NCI-H524 treated with DMSO at 0.1 percent for 48 hours (cell line): ENCODE measurements at places on chromosomes 4 and X.

DNA sequence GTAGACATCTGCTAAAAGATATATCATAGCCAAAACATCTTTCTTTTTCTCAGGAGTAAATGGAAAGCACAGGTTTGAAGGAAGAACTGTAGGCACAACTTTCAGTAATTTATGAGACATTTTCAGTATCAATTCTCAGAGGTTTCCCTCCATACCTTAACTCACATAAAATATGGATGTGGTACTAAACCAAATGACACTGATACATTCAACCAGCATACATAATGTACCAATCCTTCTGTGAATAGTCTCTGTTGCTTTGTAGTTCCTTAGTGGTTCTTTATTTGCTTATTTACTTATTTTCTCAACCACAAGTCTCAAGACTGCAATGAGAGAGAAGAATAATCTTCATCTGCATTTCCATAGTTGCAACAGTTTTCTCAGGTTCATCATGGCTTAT lies 96.1 kb downstream of the ARHGAP24 start:
- no peak for DNase-seq

- peak; percentile 47 for DNase-seq
Observed at GRCh38 chrX:104270916-104271512, 16.3 kb upstream of the ESX1 start.

DNA sequence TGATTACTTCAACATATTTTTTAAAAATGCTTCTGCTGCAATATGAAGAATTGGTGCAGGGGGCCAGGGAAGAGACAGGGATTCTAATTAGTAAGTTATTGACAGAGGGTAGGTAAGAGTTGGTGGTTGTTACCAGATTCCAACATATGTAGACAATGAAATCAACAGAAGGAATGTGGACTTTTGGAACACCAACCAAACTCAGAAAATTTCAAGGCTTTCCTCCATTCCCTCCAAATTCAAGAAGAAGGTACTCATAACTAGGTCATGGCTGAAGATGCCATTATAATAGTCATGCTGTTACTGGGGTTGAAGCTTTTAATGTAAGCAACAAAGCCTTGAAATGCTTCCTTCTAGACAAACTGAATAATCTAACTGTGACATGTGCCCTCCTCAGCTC lies 22.9 kb upstream of the CXCL13 start:
- no peak for DNase-seq

GRCh38 chrX:151852294-151852693 lies 60.4 kb upstream of the MAGEA4 start:
- DNase-seq = no peak

- DNase-seq = no peak
Observed at GRCh38 chr4:118834070-118834469, 1.9 kb downstream of the SEC24D start.

- no peak for DNase-seq
Observed at GRCh38 chr4:7415927-7416686, 18.6 kb downstream of the PSAPL1 start.

DNA sequence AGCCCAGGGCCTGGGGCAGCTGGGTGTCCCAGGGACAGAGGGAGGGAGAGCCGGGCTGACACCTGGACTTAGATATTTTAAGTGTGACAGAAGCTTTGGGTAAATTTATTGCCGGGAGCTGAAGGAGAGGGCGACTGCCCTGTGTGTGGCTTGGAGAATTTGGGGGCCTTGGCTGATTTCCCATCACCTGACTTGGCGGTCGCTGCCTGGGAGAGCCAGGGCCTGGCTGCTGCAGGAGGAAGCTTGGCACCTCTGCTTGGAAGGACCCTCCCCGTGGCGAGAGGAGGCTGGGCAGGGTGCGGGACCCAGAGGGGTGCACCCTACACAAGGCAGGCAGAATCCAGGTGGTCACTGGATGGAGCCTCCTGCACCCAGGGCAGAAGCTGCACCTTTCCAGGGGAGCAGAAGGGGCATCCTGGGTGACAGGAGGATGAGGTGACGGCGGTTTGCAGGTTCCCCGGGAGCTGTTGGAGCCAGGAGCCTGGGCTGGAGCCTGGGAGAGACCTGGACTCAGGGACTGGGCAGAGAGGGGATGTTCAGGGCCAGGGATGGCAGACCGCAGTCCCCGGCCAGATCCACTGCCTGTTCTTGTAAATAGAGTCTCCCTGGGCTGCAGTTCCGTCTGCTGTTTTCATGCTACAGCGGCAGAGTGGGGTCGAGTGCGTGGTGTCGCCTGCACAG lies 72.0 kb downstream of the RGS12 start:
- DNase-seq = no peak

DNA sequence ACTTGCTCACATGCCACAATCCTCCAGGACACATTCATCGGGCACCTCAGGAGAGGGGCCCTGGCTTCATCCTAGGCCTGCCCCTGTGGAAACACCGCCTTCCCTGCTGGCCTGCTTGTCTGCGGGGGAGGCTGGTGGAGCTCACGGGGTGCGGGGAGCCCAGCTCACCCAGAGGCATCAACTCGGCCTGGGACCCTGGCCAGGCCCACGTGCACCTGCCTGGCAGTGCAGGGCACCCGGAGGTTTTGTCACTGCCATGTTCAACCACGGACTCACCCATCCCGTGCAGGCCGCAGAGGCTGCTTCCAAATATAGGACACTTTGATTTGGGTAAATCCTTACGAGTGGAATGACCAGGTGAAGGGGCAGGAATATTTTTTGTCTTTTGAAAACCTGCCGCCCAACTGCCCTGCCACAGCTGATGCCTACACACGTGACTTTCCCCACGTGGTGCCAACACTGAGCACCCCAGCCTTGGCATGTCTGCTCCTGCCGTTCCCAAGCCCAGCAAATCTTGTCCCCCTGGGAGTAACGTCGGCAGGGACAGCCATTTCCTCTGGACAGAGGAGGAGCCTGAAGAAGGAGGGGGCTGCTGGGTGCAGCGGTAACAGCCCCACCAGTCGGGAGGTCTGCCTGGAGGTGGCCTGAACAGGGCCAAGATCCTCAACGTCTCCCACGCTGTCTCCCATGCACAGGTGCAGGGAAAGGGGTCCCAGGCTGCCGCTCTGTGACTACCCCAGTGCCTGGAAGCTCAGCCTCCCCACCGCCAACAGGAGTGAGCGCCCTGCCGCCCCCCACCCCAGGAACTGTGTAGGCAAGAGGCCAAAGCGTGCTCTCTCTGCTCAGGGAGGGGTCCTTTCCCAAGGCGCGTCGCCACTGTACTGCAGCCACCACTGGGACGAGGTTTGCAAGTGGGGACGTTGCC lies 8.5 kb downstream of the MXD4 start:
- DNase-seq = no peak

DNA sequence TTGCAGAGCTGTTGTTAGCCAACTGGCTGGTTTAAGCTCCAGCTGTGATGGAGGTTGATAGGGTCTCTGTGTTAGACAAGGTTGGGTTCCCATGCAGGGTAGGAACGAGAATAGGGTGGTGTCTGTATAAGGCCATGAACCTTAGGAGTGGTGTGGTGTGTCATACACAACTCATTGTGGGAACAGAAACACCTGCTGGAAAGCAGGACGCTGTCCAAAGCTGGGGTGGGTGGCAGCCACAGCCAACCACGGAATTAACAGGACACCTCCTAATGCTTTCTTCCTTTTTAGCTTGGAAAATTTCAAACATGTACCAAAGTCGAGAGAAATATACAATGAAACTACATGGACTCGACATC lies 94.4 kb downstream of the ARHGAP10 start:
- no peak for DNase-seq

DNA sequence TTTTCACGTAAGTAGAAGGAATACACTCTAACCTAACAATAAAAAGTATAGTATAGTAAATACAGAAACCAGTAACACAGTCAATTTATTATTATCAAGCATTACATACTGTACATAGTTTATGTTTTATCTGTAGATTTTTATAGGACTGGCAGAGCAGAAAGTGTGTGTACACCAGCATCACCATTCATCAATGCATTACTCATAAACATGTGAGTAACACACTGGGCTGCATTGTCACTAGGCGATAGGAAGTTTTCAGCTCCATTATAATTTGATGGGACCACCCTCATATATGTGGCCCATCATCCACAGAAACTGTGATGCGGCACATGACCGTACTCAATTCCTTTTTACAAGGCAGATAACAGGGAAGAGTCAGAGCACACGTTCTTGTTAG lies 137.8 kb upstream of the RBPJ start:
- DNase-seq = no peak

DNA sequence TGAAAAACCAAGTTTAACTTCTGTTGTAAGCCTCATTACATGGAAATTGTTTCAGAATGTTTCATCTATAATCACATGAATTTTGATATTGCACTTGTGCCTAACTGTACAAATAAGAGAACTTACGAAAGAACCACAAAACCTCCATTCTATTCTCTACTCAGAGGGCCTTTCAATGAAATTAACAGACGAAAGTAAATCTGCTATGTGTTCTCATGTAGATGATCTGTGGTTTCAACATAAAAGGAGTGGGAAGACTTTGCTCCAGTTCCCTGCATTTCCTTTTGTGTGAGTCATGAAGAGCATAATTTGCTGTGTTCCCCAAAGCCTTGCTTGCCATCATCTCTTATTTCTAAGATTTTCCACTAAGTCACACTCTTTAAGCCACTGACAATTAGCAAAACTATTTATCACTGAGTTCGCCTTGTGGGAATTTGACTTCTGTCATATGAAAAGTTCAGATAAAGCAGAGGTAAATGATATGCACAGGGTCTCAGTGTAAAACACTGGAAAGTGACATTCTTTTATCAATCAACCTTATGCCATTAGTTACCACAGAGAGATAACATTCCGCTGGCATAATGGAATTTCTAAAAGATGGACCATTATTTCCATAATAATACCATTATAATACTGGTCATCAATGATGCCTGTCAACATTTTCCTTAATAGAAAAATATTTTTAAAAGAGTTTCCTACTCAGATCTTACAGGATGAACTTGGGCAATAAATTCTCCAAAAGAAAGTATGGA lies 329.8 kb downstream of the NR3C2 start:
- DNase-seq = no peak

DNA sequence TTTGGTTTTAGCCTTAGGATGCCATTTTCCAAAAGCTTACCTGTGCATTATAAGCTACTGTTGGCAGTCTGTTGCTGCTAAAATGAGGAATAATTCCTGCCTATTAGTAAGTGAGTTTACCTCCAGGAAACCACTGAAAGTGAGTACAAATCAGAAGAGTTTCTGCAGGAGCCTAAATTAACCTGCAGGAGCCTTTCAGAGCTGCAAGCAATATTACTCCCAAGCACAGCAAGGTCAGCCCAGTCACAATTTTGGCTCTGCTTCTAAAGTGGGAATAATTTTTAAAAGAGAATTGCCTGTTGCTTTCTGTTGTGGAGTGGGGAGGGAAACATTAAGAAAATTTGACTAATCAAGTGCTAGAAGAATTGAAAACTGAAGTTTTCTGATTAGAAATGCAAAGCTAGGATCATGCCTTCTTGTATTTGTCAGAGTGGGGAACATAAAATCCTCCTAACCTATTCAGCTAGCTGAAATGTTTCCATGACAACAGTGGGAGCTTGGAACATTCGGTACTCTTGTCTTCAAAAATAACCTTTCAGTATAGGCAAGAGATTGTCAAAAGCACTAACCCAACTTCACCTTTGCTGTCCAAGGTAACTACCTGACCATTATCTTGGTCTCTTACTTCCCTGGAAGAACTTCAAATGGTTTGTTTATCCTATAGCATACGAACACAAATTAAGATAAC lies 193.2 kb downstream of the COMMD8 start:
- no peak for DNase-seq

- DNase-seq = no peak
Observed at GRCh38 chr4:140106289-140106844, 47.6 kb downstream of the MAML3 start.

DNA sequence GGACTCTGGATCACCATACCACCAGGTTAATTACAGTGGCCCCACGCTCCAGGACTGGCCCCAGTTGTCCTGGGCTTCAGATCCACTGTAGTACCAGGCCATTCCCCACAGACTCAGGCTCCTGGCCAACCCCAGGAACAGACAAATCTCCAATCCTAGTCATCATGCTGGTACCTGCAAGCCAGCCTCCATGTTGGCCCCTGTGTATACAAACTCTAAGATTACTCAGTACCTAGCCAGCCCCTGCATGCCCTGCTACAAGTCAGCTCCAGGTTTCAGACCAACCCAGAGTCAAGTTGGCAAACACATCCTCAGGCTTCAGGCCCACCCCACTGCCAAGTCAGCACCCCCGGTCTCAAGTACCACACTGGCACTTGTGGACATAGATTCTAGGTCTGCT lies 85.9 kb downstream of the KLF8 start:
- no peak for DNase-seq

DNA sequence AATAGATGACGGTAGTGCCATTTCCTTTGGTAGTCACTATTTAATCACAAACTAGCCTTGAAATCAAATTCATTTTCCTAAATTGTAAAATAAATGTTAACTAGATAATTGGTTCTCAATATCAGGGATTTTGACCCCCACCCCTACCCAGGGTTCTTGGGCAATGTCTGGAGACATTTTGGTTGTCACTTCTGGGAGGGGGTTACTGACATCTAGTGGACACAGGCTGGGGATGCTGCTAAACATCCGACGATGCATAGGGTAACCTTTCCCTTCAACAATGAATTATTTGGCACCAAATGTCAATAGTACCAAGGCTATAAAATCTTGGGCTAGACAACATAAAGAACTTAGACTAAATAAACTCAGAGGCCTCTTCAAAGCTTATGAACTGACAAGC lies 285.8 kb upstream of the TRPC5 start:
- DNase-seq = no peak

DNA sequence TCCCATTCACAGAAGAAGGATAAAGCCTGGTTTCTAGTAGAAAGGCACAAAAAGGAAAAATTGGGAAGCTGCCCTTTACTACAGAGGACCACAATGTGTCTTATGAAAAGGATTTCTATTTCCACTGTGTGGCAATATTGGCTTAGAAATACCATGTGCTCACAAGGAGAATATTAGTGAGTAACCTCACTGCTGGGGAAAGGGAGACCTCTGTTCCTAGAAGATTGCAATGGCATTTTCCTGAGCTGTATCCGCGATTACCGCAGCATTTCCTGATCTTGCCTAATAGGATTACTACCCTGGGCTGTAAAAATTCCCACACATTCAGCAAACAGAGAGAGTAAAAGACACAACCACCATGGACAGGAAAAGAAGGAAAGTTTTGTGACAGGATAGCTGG lies 308.8 kb upstream of the TECRL start:
- no peak for DNase-seq

DNA sequence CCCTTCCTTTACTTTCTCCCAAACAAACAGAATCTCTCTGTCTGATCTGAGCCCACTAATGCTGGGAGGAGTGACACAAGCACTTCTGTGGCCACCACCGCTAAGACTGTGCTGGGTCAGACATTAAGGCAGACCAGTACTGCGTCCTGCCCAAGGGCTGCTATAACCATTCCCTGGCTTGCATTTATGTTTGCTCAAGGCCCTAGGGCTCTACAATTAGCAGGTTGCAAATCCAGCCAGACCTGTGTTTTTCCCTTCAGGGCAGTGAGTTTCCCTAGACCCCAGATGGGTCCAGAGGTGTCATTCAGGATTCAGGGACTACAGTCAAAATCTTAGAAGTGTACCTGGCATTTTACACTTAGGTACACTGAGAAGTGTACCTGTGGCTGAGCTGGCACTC lies 89.7 kb downstream of the SPANXN4 start:
- DNase-seq = no peak
